HT-29 (cell line): ENCODE measurements at places on chromosomes 5 and 9. TPM values are rescaled to one million over a fixed set of nuclear protein-coding genes. Genes with fewer than 3 reads are reported as not detected.

Gene SLC34A3
- 0.15 TPM in 1 of 2 replicates, not detected in the other for total RNA-seq

Gene GGTA1
- total RNA-seq, result not detected in 2 replicates

Gene TMEM203
- total RNA-seq, result 44.7 and 51.5 TPM in 2 replicates

Gene FST
- not detected in 2 replicates for total RNA-seq

Gene IL5
- total RNA-seq, result not detected in 2 replicates

Gene PDLIM4
- total RNA-seq, result 0.99 and 1.6 TPM in 2 replicates

Gene MCC
- not detected in 2 replicates for total RNA-seq

Gene OR1L6
- not detected in 2 replicates for total RNA-seq

Gene PKD2L2
- total RNA-seq, result not detected in 2 replicates

Gene CD274
- total RNA-seq, result 0.33 and 3.3 TPM in 2 replicates

- DNase-seq, result peak; percentile 60
These were observed 65.5 kb upstream of the HSPB3 start for GRCh38 chr5:54390015-54390414.

DNA sequence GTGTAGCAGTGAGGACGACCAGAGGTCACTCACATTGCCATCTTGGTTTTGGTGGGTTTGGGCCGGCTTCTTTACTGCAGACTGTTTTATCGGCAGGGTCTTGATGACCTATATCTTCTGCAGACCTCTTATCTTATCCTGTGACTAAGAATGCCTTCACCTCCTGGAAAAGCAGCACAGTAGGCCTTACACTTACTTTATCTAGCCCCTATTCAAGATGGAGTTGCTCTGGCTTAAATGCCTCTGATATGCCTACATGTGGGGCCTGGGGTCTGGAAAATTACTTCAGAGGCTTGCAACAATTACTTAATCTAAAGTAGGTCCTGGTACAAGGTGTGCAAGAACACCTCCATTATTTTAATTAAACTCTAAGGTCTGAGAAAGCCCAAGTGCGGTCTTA lies 86.9 kb upstream of the IL12B start:
- no peak for DNase-seq

DNA sequence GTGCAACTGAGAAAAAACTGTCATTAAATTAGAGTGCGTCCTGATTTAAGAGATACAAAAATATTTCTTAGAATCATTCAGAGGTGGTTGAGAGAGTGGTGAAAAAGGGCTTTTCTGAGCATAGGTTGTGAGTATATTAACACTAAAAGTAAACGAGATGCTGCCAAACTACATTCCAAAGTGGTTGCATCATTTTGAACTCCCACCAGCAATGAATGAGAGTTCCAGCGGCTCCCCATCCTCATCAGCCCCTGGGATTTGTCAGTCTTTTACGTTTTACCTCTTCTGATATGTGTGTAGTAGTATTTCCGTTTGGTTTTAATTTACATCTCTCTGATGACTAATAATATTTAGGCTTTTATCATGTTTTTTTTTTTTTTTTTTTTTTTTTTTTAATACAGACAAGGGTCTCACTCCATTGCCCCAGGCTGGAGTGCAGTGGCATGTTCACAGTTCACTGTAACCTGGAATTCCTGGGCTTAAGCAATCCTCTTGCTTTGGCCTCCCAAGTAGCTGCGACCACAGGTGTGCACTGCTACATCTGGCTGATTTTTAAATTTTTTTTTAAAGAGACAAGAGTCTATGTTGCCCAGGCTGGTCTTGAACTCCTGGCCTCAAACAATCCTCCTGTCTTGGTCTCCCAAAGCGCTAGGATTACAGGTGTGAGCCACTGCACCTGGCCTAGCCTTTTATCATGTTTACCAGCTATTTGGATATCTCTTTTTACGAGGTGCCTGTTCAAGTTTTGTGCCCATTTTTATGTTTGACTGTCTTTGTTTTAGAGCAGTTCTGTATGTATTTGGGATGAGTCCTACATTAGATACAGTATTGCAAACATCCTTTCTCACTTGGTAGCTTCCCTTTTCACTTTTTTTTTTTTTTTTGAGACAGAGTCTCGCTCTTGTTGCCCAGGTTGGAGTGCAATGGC lies 17.0 kb downstream of the PRRT1B start:
- peak; percentile 37 for DNase-seq

DNA sequence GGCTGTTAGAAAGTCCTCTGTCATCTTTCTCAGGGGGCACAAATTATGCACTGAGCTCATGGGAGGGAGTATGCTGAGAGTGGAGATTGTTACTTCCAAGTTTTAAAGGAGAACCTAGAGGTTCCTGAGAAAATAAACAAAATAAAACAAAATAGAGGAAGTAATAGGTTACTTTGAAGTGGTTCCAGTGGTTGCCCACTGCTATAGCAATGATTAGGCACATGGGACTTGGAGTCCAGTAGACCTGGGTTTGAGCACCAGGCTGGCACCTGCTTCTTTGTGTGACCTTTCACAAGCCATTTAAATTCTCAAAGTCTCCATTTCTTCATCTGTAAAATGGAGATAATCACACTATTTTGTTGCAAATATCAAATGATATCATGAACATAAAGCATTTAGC lies 13.8 kb upstream of the CDC23 start:
- DNase-seq, result no peak

DNA sequence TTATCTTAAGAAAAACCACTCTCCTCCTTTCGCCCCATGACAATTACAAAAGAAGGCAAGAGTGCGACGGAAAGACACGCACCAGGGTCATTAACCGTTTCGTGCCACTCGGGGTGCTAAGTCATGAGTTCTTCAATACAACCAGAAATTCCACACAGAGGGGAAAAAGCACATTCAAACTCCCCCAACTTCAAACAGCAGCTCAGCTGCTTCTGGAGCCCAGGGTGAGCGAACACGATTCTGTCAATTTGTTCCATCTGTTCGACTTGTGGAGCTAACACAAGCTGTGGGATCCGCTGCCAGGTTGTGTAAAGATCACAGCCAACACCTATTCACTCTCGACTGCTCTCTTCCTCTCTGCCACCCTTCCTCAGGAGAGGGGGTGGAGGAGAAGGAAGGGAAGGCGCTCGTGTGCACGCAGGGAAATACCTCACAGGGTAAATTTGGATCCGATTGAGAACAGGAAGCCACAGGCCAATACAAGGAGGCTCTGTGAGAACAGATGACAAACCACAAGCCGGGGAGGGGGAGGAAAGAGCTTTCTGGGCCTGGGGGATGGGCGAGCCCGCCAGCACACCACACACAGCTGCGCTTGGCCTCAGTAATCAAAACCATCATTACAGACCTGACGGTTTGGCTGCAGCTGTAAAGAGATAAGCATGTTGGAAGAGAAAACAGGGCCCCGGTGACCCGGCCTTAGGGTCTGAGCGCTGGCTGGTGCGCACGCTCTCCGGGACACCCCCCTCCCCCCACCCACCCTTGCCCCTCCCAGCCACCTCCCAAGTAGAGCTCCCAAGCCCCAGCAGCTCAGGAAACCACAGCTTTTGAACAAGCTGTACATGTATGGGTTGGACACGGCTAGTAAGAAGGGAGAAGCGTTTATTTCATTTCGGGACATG lies 54.3 kb downstream of the PTCH1 start:
- DNase-seq, result no peak

DNA sequence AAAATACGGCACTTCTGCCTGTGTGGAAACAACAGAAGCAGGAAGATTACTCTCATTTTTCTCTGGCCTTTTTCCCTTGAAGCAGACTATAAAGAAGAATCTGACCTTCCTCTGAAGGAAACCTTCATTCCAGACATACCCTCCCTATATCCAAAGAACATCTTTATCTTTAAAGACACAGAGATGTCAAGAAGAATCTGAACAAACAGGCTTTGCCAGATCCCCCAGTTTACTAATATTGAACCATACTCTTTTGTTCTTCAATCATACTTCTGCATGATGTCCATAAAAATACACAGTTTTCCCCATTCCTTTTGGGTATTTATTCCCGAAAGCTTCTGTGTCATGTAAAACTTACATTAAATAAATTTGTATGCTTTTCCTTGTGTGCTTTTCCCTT lies 225.8 kb downstream of the MAT2B start:
- no peak for DNase-seq

GRCh38 chr5:81006947-81007636 lies 46.9 kb downstream of the RASGRF2 start:
- DNase-seq, result no peak

- no peak for DNase-seq
These were observed 233.4 kb downstream of the DENND1A start for GRCh38 chr9:123696476-123696875.

DNA sequence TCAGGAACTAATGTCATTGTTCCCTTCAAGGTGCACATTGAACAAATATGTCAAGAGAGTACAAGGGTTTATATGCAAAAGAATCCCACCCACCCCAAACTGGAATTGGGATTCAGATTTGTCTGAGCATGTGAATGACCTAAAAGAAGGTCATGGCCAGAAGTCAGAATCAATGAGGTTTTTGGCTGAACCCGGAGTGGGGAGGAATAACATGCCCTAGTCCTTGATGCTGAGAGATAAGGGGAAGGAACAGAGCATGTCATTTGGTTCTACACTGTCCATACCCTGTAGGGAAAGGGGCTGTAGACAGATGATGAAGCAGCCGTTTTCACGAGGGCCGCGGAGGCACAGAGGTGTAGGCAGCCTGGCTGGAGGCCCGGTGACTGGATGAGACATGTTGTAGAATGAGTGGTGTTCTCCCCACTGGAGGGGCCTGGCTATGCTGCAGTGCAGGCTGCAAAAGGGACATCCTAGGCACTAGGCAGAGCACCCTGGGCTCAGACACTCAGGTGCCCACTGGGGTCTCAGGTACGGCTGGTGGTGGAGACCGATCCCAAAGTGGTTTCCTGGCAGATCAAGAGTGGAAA lies 65.9 kb downstream of the ZFAND5 start:
- no peak for DNase-seq

GRCh38 chr5:62937661-62938558 lies 359.3 kb downstream of the LRRC70 start:
- no peak for DNase-seq

DNA sequence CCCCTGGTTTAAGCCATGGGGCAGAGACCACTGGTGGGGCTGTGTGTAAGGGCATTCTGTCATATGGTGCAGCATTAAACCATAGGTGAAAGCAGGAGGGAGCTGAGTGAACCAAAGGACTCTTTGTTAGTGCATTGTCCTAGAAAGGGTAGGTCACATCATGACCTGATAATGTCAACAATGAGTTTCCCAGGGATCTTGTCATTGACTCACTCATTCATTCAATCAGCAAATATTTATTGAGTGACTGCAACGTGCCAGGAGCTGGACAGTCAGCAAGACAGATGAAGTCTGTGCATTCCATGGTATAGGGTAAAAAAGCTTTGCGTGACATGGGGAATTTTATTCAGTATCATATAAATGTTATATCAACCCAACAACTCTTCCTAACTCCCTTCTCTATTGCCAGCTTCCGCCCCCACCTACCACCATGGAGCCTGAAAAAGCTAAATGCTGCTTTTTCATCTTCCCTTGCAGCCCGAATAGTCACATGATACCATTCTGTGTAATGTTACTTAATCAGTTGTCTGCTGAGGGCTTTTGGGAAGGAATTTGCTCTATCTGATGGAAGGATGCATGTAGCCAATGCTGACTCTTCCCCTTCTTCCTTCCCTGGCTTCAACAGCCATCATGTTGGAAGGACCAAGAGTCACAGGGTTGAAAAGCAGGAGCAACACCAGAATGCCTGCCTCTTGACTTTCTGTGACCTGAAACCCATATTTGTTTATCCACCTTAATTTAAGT lies 11.5 kb upstream of the OTULINL start:
- peak; percentile 44 for DNase-seq

DNA sequence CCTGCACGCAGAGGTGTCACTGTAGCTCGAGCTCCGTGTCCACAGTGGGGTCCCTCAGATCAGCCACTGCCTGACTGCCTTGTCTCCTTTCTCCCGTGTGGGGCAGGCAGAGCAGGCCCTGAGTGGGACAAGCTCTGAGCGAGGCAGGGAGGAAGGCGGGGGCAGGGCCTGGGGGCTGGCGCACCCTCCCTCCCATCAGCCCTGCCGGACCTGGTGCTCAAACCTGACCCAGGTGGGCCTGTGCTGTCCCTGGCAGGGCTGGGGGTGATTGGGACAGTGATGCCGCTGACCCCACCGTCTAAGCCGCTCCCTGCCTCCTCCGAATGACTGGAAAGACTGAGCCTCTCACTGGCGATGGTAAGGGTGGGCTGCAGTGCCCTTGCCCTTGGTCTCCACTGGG lies 60.9 kb downstream of the KCNT1 start:
- no peak for DNase-seq

DNA sequence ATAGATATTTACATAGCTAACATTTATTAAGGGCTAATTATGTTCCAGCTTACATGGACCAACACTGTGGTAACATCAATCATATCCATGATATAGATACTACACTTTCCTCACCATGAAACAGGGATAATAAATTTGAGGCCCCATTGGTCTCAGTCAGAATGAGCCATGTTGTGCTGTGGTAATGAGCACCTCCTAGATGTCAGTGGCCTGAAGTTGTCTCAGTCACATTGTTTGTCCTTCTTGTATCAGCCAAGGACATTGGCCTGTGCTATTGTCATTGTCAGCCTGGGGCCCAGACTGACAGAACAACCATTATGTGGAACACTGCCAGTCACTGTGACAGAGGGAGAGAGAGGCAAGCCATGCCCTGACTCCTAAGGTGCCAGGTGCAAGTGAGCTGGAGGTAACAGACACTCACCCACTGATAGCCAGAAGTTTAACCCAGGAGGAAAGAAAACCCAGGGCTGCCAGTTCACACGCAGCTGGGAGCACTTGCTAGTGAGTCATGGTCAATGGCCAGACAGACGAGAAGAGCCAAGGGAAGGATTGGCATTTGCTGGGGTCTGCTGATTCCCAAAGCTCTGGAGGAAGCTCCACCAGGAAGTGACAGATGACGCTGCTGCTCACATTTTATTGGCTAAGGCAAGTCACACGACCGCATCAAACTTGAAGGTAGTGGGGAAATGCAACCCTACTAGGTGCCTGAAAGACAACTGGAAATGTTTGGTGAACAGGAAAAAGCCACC lies 224.2 kb downstream of the MELK start:
- no peak for DNase-seq

GRCh38 chr5:126138281-126138931 lies 284.8 kb upstream of the GRAMD2B start:
- DNase-seq, result peak; percentile 26

DNA sequence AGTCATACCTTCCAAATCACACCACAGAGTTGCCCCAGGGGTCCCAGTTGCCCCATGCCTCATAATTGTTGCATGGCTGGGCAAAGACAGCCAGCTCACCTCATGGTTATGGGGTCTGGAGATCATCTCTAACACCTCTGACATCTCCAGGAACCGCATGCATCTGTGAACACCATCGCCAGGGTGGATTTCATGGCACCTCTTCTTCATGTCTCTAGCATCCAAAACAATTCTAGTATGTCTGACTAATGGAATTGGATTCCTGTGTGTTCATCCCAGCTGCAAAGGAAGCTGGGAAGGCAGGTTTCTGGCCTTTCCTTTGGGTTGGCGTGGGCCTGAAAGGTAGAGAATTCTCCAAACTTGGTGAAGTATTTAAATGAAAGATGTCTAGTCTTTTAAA lies 122.3 kb upstream of the ABCA1 start:
- DNase-seq, result no peak

- DNase-seq, result no peak
These were observed 10.5 kb downstream of the HABP4 start for GRCh38 chr9:96460470-96460869.

GRCh38 chr5:168467755-168468330 lies 18.4 kb upstream of the RARS1 start:
- no peak for DNase-seq
